Activated naive CD8-positive, alpha-beta T cell treated with anti-CD3 and anti-CD28 coated beads for 36 hours (primary cell): ENCODE measurements at places on chromosomes 12 and 14.
A peak's percentile ranks its signal among the peaks of the same experiment; 100 is the strongest.

GRCh38 chr12:104680491-104680890, 223.7 kb downstream of the CHST11 start:
- H3K4me1 ChIP-seq = peaks cover 45% of the 10 kb centered on the region
- peaks cover 9% of the 10 kb centered on the region for H3K36me3 ChIP-seq
- no peak overlapping the region for H3K4me3 ChIP-seq

GRCh38 chr14:92122761-92123160, 992 bp downstream of the CPSF2 start:
- H3K4me3 ChIP-seq = peak overlapping the region; percentile 99
- peaks cover 38% of the 10 kb centered on the region for H3K4me1 ChIP-seq
- no peak for DNase-seq
- peaks cover 46% of the 10 kb centered on the region for H3K36me3 ChIP-seq
- peak overlapping the region; percentile 99 for H3K27ac ChIP-seq

DNA sequence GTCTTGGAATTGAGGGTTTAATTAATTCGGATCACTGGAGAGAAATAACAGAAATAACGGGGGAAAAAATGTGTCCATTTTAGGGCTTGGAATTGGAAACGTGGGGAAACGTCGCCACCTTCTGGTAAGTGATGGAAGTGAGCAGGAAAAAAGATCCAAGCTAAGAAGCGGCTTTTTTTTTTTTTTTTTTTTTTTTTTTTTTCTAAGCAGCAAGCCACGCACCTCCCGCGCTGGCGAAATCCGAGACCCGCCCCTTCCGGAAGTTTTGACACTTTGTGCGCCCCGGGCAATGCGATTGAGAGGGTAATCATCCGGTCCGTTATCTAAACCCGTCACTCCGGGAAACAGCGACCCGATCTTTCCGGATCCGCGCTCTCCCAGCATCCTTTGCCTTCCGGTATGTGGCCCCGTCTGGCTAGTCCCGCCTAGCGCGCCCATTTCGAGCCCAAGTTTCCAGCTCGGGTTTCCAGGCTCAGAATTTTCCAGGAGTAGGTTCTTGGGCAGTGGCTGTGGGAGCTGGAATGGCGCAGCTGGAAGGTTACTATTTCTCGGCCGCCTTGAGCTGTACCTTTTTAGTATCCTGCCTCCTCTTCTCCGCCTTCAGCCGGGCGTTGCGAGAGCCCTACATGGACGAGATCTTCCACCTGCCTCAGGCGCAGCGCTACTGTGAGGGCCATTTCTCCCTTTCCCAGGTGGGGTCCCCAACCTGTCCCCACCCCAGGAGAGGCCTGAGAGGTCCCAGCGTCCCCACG, at the start of gene ALG10:
ALG10 (plus strand) TSS at position 418 of the 752 bp plus-strand sequence; CDS start at position 522, 104 bp downstream.
- H3K4me1 ChIP-seq = peaks cover 22% of the 10 kb centered on the region
- peak; percentile 92 for DNase-seq
- H3K4me3 ChIP-seq = peak within 1 kb of the TSS; percentile 98

- H3K4me1 ChIP-seq = no peaks in the 10 kb centered on the region
- no peak for DNase-seq
- H3K27me3 ChIP-seq = peaks cover 10% of the 10 kb centered on the region
- H3K27ac ChIP-seq = no peak overlapping the region
- no peak overlapping the region for H3K4me3 ChIP-seq
Observed at GRCh38 chr12:2974560-2974971, 15.4 kb downstream of the TEAD4 start.

- no peak overlapping the region for H3K27ac ChIP-seq
- H3K4me3 ChIP-seq = no peak overlapping the region
- no peaks in the 10 kb centered on the region for H3K27me3 ChIP-seq
- H3K4me1 ChIP-seq = peaks cover 45% of the 10 kb centered on the region
- no peak for DNase-seq
Observed at GRCh38 chr14:99472937-99473336, 7.7 kb downstream of the SETD3 start.

GRCh38 chr12:19665121-19665900, 226.0 kb downstream of the AEBP2 start:
- H3K27ac ChIP-seq = no peak overlapping the region
- H3K27me3 ChIP-seq = no peaks in the 10 kb centered on the region
- no peak overlapping the region for H3K4me3 ChIP-seq
- no peak for DNase-seq
- peaks cover 5% of the 10 kb centered on the region for H3K4me1 ChIP-seq
- H3K36me3 ChIP-seq = no peaks in the 10 kb centered on the region

DNA sequence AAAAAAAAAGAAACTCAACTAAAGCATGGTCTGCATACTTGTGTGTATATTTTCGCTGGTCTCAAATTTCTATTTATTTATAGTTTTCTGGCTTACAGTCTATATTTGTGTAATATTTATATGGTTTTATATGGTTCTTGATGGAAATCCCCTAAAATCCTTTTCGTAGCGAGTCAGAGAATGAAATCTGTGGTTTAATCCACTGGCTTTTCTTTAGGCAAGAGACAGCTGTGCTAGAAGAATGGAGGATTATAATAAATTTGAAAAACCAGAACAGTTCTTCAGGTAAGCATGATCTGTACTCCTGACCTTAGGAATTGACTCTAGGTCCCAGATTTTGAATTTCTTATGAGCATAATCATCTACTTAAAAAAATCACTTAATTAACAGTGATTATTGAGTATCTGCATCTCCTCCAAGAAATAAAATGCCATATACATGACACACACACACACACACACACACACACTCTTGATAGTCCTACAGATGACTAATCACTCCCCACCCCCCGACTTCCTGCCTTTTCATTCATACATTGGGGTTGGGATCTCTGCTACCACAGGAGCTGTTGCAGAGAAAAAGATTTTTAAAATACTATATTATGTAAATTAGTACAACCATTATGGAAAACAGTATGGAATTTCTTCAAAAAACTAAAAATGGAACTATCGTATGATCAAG, 113.4 kb downstream of the CRADD start:
- H3K27ac ChIP-seq = peak overlapping the region; percentile 23
- H3K36me3 ChIP-seq = peaks cover 25% of the 10 kb centered on the region
- peaks cover 36% of the 10 kb centered on the region for H3K4me1 ChIP-seq
- no peak overlapping the region for H3K4me3 ChIP-seq

DNA sequence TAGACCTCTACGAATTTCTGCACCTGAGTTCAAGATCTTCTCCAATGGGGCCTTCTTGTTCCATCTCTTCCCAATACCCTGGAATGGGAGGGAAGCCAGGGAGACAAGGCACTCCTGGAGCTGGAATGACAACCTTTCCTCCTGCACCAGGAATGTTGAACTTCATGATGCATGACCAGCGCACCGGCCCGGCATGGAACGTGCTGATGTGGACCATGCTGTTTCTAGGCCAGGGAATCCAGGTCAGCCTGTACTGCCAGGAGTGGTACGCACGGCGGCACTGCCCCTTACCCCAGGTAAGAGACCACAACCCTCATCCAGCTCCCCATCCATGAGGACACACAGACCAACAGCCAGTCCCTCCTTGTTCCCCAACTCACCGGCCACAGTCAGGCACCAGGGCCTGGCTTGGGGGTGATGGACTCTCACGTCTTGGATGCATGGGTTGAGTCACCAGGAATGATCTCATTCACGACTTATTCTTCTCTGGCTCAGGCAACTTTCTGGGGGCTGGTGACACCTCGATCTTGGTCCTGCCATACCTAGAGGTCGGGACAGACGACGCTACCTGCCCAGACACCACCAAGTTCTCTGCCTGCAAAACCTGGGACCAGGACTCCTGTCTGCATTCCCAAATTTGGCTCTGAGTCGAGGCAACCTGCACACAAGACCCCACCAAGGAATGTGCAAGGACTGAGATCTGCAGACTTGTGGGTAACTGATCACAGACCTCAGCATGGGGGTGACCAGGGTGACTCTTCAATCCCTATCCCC, 20.5 kb downstream of the SOAT2 start:
- DNase-seq = no peak
- H3K4me1 ChIP-seq = no peaks in the 10 kb centered on the region
- H3K27me3 ChIP-seq = no peaks in the 10 kb centered on the region
- H3K27ac ChIP-seq = no peak overlapping the region

DNA sequence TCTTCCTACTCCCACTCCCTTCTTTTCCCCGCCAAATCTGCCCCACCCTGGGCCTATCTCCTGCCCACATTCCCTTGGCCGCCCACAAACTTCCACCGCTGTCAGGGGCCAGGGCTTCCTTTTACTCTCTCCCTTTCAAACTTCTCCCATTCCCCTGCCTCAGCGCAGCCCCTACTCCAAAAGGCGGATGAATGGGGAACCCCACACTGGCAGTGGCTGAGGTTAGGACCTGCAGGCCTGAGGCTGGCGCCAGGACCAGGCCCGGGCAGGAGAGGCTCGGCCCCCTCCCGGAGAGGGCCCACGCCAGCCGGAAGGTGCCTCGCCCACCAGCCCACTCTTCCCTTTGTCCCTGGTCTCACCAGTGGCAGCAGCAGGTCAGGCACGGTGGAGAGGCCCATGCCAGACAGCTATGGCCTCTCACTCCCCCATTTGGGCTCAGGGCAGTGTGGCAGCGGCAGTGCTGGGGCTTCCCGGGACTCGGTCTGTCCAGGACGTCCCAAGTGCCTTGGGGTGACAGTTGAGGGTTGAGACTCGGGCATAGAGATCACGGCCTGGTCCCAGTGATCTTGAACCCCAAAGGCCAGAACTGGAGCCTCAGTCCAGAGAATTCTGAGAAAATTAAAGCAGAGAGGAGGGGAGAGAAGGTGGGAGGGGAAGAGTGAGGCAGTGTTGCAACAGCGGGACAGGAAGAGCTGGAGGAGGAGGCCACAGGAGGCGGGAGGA, at the start of gene TNFRSF1A:
TNFRSF1A (minus strand) TSS at position 660 of the 723 bp plus-strand sequence; CDS start at position 398, 262 bp downstream.
- peaks cover 30% of the 10 kb centered on the region for H3K4me1 ChIP-seq
- no peaks in the 10 kb centered on the region for H3K27me3 ChIP-seq
- peak within 1 kb of the TSS; percentile 49 for H3K4me3 ChIP-seq

DNA sequence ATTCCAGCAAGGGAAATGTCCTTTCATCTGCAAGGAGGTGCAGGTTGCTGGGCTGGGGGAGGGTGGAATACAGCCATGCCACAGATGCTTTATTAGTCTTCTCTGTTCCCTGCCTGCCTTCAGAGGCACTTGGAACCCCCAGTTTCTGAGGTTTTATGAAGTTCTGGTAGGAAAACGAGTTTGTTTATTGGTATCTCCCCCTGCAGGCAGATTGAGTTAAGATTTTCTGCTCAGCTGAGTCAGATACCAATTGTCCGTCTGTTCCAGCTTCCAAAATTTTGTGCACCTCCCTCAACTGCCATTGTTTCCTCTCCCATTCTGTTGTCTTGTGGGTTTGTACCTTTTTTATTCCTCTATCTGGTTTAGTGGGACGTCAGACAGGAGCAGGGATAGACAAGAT, 155.6 kb downstream of the ETV6 start:
- peaks cover 33% of the 10 kb centered on the region for H3K36me3 ChIP-seq
- no peaks in the 10 kb centered on the region for H3K27me3 ChIP-seq
- H3K4me1 ChIP-seq = peaks cover 15% of the 10 kb centered on the region
- no peak overlapping the region for H3K27ac ChIP-seq

DNA sequence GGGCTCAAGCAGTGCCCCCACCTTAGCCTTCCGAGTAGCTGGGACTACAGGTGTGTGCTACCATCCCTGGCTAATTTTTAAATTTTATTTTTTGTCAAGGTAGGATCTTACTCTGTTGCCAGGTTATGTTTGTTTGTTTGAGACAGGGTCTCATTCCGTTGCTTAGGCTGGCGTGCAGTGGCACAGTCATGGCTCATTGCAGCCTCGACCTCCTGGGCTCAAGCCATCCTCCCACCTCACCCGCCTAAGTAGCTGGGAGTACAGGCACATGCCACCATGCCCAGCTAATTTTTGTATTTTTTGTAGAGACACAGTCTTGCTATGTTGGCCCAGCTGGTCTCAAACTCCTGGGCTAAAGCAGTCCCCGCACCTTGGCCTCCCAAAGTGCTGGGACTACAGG, 83.3 kb upstream of the KCNH3 start:
- no peak overlapping the region for H3K27ac ChIP-seq
- peaks cover 8% of the 10 kb centered on the region for H3K4me1 ChIP-seq
- no peak for DNase-seq
- no peaks in the 10 kb centered on the region for H3K27me3 ChIP-seq

- no peak overlapping the region for H3K4me3 ChIP-seq
- H3K27me3 ChIP-seq = no peaks in the 10 kb centered on the region
- peaks cover 13% of the 10 kb centered on the region for H3K36me3 ChIP-seq
- no peak for DNase-seq
- no peak overlapping the region for H3K27ac ChIP-seq
Observed at GRCh38 chr12:82458101-82458500, 99.8 kb downstream of the METTL25 start.

DNA sequence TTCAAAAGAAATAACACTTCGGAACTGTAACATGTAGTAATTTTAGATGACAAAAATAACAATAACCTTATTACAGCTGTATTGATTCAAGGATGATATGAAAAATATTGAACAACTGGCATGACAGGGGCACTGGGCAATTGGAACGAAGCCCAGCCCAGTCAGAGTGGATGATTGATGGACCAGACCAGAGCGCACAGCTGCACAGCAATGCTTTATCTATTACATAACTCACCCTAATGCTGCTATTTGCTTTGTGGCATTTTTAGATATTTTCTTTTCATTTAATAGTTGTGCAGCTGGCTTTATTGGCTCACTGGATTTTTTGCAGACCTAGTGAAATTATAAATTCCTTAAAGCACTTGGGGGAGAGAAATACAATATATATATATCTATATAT, 26.9 kb upstream of the FERMT2 start:
- DNase-seq = no peak
- no peaks in the 10 kb centered on the region for H3K27me3 ChIP-seq
- H3K4me1 ChIP-seq = no peaks in the 10 kb centered on the region
- H3K4me3 ChIP-seq = no peak overlapping the region

- H3K27ac ChIP-seq = no peak overlapping the region
- H3K4me1 ChIP-seq = peaks cover 6% of the 10 kb centered on the region
- H3K36me3 ChIP-seq = no peaks in the 10 kb centered on the region
Observed at GRCh38 chr12:2980630-2981029, 21.4 kb downstream of the TEAD4 start.

GRCh38 chr12:42143452-42144157, 1.1 kb downstream of the GXYLT1 start:
- H3K4me1 ChIP-seq = peaks cover 40% of the 10 kb centered on the region
- H3K27me3 ChIP-seq = no peaks in the 10 kb centered on the region
- peak overlapping the region; percentile 96 for H3K4me3 ChIP-seq
- H3K27ac ChIP-seq = peak overlapping the region; percentile 75
- no peak for DNase-seq
- H3K36me3 ChIP-seq = peaks cover 3% of the 10 kb centered on the region

GRCh38 chr14:22820731-22821130, 5.5 kb upstream of the SLC7A7 start:
- DNase-seq = no peak
- H3K4me1 ChIP-seq = peaks cover 25% of the 10 kb centered on the region
- no peaks in the 10 kb centered on the region for H3K36me3 ChIP-seq
- H3K27ac ChIP-seq = no peak overlapping the region
- no peak overlapping the region for H3K4me3 ChIP-seq
- peaks cover 26% of the 10 kb centered on the region for H3K27me3 ChIP-seq

GRCh38 chr12:101909646-101910045, 32.3 kb downstream of the DRAM1 start:
- no peak overlapping the region for H3K27ac ChIP-seq
- no peak for DNase-seq
- no peak overlapping the region for H3K4me3 ChIP-seq
- H3K36me3 ChIP-seq = no peaks in the 10 kb centered on the region

DNA sequence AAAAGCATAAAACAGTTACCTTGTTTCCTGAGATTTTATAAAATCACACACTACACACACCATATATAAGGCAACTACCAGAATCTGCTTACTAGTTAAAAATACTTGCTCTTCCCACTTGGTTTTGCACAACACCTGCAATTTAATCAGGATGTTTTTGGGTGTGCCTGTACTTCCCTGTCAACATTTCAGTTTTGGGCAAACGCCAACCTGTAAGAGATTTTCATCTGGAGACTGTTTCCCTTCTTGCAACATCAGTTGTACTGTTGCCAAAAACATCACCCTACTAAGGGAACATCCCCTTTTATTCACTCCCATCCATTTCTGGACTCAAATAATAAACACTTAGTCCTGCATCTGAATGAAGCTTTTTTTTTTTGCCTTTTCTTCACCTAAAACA, 172.3 kb downstream of the DUSP6 start:
- no peaks in the 10 kb centered on the region for H3K27me3 ChIP-seq
- no peaks in the 10 kb centered on the region for H3K36me3 ChIP-seq
- no peak overlapping the region for H3K4me3 ChIP-seq
- no peak overlapping the region for H3K27ac ChIP-seq
- DNase-seq = no peak
